ENCODE measurements at places on chromosomes 7 and 10.

- DNase-seq: no peak
These were observed 23.6 kb downstream of the ASZ1 start for GRCh38 chr7:117403737-117404136.

GRCh38 chr7:105006367-105007136, 7.5 kb upstream of the KMT2E start:
- DNase-seq: no peak

DNA sequence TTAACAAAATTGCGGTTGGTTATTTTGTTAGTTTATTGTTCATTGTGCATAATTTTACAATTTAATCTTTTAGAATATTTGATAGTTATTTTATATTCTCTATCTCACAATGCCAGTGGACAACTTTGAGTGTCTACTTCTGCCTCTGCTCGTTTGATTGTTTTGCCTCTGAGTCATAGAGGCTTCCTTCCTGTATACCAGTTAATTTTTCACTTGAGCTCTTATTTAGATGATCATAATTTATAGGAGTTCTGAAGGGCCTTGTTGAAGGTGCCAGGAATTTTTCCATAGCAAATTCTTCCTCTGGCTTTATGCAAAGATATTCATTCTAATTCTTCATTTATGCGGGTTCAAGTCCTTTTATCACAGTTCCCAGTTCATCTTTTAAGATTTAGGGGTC, 5.2 kb upstream of the MALRD1 start:
- DNase-seq: no peak

DNA sequence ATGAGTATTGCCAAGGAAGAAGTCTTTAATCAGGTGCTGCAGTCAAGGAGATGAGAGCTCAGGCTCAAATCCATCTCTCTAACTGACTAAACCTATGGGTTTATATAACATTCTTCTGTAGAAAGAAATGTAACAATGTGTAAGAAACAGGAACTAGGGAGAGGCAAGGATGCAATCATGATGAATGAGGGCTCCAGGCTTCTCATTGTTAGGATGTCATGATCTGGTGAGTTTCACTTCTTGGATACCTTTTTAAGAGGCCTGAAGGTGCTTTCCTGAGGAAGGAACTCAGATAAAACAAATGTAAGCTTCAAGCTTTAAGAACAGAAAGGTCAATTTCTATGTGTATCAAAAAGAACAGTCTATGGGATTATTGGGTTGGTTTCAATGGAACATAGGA, 30.8 kb upstream of the SCIN start:
- DNase-seq: no peak

- no peak for DNase-seq
These were observed 27.0 kb downstream of the PPP1R3A start for GRCh38 chr7:113891828-113892227.

GRCh38 chr7:92988051-92988450, 129.7 kb downstream of the SAMD9 start:
- no peak for DNase-seq

DNA sequence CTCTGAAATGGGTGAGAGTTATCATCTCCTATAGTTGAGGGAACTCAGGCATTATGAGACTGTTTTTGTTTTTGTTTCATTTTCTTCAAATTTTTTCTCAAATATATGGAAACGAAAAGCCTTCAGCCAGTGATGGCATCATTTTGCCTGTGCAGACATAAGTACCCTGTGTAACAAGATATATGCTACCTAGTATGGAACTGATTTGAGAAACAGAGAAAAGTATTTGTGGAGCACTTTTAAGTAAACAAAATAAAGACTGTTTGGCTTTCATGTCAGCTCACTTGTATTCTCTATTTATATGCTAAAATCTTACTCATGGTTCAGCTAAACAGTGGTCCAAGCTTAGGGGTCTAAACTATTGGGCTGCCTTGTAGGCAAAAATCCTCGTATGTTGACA, 150.6 kb downstream of the WNT2 start:
- no peak for DNase-seq

All from activated T-cell treated with anti-CD3 and anti-CD28 coated beads, Interleukin-2, amount 50 U/mL, for 48 hours (primary cell).